ENCODE measurements at places on chromosomes 13 and 19. TPM values are rescaled to one million over a fixed set of nuclear protein-coding genes. Genes with fewer than 3 reads are reported as not detected.

DNA sequence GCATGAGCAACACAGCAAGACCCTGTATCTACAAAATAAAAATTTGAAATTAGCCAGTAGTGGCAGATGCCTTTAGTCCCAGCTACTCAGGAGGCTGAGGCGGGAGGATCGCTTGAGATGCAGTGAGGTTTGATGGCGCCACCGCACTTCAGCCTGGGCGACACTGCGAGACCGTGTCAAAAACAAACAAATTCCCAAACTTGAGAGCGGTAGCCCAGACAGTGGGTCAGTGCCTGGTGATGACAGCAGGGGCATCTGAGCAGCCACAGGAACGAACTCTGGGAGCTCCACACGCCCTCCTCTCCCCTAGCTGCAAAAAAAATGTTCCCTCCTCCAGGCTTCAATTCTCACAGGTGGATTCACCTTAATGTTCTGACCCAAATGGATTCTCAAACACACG lies 14.1 kb downstream of the ZNF490 start:
- DNase-seq = no peak

GRCh38 chr19:13381827-13382632 lies 124.2 kb downstream of the CACNA1A start:
- no peak for DNase-seq

DNA sequence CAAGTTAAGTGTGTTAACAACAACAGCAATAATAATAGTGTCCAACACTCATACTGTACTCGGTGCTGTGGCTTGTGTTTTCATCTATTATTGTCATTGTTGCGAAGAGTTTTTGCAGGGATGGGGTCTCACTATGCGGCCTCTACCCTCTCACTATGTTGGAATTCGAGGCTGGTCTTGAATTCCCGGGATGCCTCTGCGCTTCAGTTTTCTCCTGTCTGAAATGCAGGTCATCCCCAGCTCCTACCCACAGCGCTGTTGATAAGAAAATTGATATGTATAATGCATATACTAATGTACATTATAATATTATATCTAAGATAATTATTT lies 4.9 kb upstream of the SBK3 start:
- DNase-seq = no peak

Gene ZNF583
- 3.2 TPM for total RNA-seq

Gene RNF17
- not detected for total RNA-seq

Gene MPV17L2
- 17.4 TPM for total RNA-seq
